ENCODE measurements at places on chromosomes 4 and X.

GRCh38 chrX:19849464-19850080 lies 37.8 kb downstream of the SH3KBP1 start:
- DNase-seq: no peak

- no peak for DNase-seq
Observed at GRCh38 chr4:120855307-120856001, 67.1 kb downstream of the PRDM5 start.

GRCh38 chr4:104093247-104093646 lies 373.5 kb upstream of the TACR3 start:
- DNase-seq: no peak

DNA sequence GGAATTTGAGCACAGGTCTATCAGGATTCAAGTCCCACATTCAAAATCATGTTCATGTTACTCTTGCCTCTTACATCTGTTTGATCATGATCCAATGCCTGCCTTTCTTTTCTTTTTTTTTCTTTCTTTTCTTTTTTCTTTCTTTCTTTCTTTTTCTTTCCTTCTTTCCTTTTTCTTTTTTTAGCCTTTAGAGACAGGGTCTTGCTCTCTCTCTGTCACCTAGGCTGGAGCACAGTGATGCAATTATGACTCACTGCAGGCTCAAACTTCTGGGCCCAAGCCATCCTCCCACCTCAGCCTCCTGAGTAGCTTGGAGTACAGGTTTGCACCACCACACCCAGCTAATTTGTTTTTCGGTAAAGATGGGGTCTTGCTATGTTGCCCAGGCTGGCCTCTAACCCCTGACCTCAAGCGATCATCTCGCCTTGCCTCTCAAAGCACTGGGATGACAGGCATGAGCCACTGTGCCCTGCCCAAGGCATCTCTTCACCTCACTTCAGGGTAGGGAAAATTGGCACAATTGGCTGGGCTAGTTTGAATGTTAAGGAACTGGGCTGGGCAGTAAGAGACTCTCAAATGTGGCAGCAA lies 359.2 kb downstream of the FBXW7 start:
- no peak for DNase-seq

GRCh38 chr4:1732911-1733310 lies 11.6 kb downstream of the TACC3 start:
- no peak for DNase-seq

GRCh38 chr4:183471946-183472708 lies 27.7 kb downstream of the CDKN2AIP start:
- peak; percentile 70 for DNase-seq

DNA sequence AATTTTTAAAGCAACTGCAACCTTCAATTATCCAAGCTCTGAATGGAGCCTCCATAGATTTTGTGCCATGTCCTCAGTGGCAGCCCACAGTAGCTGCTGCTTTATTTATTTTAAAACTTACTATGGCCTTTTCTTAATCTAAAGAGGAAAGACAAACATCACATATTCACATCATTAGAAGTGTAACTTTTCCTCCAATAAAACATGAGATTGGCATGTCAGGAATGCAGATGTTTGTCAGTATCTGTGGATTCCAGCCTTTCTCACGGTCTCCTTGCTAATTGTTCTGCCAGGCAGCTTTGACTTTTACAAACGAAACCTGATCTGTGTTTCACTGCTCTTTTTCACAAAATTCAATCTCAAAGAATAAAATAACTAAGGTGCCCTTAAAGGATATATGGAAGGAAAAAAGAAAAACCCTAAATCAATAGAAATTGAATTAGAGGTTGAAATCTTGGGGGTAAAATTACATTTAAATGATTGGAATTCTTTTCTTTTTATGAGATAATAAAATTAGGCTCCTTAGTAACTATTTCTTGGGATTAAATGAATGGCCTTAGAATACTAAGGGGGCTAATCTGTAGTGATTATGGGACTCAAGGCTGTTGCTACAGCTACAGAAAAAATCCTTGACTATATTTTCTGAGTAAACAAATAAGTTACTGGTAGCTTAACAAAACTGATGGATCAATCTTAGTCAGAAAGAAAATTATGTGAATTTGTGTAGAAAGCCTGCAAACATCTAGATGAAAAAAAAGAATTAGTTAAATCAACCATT lies 151.3 kb downstream of the RTL9 start:
- DNase-seq: no peak

GRCh38 chr4:61079976-61080375 lies 120.2 kb upstream of the ADGRL3 start:
- DNase-seq: no peak

DNA sequence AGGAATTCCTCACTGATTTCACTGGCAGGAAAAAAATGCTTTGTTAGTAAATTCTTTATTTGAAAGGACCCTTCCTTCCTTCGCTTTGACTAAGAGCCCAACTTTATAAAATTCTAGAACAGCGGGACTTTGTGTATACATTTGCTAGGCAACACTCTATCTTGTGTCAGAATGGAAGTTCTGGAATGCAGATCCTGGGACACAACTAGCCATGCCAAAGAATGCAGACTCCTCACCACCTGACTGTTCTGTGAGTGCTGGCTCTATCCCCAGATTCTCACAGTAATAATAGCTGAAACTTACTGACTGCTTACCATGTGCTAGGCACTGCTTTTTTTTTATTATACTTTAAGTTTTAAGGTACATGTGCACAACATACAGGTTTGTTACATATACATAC lies 73.3 kb upstream of the ZDHHC15 start:
- DNase-seq: no peak

DNA sequence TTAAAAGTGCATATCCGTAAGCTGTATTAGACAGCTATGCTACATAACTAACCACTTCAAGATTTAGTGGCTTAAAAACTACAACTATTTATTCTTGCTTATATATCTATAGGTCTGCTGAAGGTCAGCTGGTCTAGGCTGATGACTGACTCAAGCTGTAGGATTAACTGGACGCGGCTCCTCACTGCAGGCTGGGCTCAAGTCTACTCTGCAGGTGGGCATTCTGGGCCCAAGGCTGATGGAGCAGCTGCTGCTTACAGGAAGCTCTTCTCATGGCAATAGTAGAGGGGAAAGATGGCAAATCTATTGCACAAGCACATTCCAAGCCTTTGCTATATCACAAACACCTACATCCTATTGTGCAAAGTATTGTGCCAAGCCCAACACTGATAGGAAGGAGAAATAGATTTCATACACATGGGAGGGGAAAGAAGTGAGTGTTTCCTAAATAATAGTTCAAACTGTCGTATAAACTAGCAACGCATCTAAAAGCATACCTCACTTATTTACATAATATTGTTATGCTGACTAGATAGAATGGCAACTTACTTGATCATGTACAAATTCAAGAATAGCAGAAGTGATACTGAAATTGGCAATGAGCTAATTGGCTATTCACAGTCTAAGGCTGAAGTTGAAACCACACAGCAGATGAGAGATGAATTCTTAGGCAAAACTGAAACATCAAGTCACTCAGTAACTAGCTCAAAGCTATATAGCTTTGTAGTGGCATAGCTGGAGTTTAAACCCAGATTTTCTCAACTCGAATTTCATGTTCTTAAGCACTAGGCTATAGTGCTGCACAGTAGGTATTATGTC lies 263.8 kb downstream of the NKX6-1 start:
- DNase-seq: no peak

GRCh38 chrX:44063606-44064005 lies 90.4 kb upstream of the NDP start:
- DNase-seq: no peak

GRCh38 chrX:7021991-7022390 lies 125.5 kb upstream of the STS start:
- no peak for DNase-seq

DNA sequence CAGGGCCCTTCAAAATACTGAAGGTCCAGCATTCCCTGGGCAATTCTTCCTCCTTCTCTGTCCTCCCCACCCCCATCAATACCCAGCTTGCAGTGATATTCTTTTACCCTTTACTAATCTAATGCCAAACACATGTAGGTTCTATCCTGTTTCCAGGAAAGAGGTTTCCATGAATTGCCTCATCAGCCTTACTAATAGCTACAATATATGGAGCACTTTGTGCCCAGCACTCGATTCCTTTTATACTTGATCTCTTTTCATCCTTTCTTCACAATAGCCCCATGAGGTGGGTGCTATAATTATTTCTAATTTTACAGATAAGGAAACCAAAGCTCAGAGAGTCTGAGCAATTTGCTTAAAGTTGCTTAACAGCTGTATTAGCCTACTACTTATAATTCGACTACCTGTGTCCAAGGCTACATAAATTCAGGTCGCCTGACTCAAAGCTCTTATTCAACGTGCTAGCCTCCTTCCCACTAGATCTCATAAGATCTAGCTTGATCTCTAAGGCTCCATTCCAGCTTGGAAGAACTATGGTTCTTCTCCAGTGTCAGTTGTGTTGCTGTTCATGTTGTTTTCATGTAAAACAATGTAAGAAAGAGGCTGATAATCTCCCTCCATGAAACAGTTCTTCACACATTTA lies 229.6 kb upstream of the PGRMC2 start:
- no peak for DNase-seq

DNA sequence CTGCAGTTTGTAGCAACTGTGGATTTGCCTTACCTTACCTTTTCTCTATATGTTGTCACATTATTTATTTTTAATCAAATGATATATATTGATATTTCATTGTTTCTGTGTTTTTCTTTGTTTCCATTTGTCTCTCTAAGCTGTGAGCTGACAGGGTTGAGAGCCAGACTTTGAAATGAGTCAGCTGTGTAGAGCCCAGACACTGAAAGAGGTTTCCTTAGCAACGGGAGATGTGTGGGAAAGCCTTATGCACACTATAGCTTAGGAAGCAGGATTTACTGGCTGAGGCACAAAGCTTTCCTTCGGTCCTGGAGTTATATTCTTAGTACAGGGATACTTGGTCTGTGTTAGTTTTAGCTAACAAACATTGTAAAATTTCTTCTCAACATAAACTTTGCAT lies 192.2 kb downstream of the FGF13 start:
- DNase-seq: no peak

GRCh38 chr4:3867403-3868100 lies 101.4 kb downstream of the ADRA2C start:
- DNase-seq: no peak

- no peak for DNase-seq
Observed at GRCh38 chr4:22850055-22850454, 157.3 kb downstream of the GBA3 start.

- no peak for DNase-seq
Observed at GRCh38 chr4:52822583-52822971, 39.5 kb upstream of the RASL11B start.

- no peak for DNase-seq
Observed at GRCh38 chrX:3124031-3124430, 82.8 kb downstream of the ARSF start.

DNA sequence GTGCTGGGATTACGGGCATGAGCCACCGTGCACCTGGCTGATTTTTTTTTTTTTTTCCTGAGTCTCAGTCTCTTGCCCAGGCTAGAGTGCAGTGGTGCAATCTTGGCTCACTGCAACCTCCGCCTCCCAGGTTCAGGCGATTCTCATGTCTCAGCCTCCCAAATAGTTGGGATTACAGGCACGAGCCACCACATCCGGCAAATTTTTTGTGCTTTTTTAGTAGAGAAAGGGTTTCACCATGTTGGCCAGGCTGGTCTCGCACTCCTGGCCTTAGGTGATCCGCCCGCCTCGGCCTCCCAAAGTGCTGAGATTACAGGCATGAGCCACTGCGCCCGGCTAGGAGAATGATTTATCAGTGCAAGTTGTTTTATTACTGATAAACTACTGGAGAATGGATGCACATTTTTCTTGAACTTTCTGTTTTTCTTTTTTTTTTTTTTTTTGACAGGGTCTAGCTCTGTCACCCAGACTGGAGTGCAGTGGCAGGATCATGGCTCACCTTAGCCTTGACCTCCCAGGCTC lies 39.7 kb upstream of the DHRSX start:
- no peak for DNase-seq

DNA sequence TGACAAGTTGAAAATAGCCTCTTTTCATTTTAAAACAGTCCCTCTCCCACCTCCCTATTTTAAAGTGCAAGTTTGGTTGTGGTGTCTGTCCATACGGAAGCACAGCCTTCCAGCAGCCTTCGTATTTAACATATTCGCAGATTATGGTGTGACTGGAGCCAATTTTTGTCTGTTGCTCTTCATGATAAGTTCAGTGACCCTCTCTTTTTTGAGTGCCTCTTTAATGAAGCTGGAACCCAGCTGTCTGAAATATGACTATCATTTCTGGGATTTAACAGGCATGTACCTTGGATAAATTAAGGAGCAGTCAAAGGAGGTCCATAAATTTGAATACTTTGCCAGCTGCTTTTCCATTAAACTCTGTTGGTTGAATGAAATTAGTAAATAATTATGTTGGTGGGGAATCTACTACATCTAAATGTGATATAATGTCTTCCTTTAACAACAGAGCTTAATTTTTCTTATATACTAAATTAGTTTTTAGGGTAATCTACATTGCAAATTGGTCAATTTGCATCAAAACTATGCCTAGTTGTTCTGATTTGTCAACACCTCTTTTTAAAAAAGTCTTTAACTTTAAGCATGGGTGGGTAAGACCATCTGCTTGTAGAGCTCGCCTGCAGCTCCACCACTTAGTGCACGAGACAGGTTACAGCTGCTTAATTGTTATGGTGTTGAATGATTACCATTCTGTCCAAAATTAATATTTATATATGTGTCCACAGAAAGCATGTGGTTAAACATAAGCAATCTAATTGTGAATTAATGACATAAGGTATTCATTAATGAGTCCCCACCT lies 216.6 kb downstream of the DCTD start:
- no peak for DNase-seq

- DNase-seq: no peak
Observed at GRCh38 chr4:41709844-41710481, 38.6 kb downstream of the PHOX2B start.

DNA sequence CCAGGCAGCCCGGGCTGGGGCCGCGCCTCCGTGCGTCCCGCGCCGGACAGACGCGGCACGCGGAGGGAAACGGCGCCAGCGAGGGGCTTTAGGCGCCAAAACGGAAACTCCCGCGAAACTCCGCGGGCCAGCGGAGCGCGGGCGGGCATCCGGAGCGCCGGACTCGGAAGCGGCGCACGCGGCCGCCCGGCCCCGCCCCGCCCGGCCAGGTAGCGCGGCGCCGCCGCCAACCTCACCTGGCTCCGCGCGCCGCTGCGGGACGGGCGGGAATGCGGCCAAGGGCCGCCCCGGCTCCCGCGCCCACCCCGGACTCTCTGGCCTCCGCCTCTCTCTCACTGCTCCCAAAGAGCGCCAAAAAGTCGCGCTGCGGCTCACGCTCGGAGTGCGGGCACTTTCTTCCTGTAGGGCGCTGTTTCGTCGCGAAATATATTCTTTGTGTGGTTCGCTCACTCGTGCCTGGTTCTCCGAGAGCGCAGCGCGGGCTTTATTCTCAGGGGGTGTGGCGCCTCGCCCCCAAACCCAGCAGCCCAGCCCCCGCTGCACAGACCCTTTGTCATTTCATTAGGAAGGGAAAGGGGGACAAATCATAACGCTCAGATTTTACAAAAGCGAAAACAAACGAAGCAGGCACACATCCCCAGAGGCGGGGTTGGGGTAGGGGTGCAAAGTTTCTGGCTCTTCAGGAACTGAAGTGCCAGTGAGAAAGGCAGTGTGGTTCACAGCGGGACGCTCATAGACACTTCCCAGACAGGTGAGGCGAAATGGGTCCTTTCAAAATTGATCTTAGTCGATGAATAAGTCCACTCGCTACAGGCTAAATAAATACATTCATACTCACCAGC lies 961 bp upstream of the MBNL3 start:
- DNase-seq: peak; percentile 32

Data from CD4-positive, alpha-beta T cell treated with Interleukin-6 at 100 ng/mL for 8 hours (primary cell).